ENCODE measurements at places on chromosomes 5 and 9.
A peak's percentile ranks its signal among the peaks of the same experiment; 100 is the strongest.

- DNase-seq: peak; percentile 30
These were observed 34.9 kb upstream of the SYNPO start for GRCh38 chr5:150605546-150605945.

DNA sequence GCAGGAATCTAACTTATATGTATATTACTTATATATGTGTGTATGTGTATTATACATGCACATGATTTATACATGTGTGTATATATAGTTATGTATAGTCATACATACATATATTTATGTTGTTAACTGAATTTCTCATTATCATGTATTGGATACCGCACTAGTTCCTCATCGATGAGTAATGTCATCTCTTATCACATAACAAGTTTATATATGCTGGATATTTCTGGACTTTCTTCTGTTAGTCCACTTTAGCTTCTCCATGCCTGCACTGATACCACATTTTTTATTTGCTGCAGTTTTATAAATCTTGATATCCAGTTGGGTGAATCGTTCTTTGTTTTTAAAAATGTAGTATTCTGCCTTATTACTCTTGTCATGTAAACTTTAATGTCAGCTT is 50.2 kb downstream of the APC start:
- DNase-seq: no peak

DNA sequence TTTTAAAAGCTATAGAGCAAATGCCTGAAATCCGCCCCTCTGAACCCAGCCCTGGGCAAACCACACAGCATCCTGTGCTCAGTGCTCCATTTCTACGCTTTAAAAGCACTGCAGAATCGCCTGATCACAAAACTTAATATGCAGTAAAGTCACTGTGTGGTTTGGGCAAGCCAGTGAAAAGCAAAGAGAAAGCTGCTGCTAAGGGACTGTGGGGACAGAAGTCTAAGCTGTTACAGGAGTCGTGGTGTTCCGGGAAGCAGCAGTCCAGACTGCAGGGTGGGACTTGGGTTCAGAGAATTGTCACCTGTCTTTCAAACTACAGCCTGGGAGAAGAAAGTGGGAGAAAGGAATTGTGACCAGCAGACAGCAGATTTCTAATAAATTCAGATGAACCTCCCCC is 8.2 kb downstream of the RAPGEF1 start:
- DNase-seq: no peak

DNA sequence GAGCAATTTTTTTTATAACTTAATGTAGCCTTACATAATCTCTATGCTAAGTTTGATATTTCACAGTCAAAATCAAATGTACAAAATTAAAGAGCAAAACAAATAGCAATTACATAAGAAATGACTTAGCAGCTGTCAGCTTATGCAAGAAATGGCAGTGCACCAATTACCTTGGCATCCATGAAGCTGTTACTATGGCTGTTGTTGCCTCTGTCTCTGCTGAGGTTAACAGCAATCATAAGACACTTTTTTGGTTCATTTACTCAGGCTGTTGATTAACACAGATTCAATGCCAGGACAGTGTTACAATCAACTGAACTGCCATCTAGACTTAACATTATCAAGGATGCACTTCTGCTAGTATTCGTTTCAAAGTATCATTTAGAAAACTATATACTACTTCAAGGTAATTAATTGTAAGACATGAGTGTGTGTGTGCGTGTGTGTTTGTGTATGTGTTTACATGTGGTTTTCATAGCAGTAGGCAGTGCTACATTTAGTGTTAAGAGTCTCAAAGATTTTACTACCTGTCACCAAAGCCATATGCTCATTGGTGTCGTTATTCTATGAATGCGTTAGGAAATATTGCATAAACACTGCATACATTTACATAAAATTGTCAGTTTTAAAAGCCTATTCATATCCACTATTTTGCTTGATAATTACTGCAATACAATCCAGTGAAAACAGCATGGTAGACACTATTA is 1084.2 kb upstream of the COX7C start:
- no peak for DNase-seq

GRCh38 chr9:124473310-124473709 is 23.1 kb downstream of the ADGRD2 start:
- no peak for DNase-seq

DNA sequence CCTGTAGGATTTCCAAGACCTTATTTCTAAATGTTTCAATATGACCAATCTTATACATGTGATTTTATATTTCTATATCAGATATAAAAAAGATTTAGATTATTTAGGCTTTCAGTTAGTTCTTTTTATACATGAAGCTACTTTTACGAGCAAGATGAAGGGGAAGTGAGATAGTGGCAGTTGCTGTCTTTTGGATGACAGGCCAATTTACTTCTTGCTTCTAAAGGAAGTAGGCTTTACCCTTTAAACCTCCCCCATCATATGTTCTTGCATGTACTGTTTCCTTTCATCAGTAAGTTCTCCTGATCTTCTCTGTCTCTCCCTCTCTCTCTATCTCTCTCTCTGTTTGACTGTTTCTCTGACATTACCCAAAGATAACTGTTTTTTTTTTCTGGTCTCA is 4.0 kb upstream of the TYRP1 start:
- no peak for DNase-seq

DNA sequence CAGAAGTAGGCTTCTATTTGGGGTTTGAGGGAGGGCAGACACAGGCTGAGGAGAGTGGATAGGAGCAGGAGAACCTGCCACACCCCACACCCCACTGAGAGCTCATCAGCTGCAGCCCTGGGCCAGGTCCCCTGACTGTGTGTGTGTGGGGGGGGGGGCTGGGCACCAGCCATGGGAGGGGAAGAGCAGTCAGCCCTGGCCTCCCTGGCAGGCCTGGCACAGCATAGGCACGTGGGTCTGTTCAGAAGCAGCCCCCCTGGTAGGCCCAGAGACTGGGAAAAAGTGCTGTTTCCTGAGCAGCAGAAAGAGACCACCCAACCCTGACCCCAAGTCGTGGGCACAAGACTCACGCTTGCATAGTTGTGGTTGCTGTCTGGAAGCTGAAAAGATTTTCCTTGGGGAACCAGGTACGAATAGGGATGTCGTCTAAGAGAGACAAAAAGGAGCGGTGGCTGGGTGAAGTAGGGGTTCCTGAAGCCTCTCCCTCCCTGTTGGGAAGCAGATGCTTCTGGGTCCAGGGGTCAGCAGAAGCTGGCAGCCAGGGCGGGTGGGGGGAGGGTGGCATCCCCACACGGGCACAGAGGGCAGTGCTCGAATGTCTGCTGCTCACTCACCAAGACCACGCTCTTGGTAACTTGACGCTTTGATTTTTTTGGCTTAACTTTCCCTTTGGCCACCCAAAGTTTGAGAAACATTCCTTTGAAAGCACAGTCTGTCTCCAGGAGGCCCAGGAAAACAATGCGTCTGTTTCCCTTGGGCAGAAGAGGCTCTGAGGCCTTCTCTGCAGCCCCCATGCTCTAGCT is 2.9 kb downstream of the NSMF start:
- DNase-seq: no peak

GRCh38 chr9:136666372-136667213 is 3.9 kb downstream of the EGFL7 start:
- no peak for DNase-seq

- no peak for DNase-seq
These were observed 17.7 kb upstream of the LMX1B start for GRCh38 chr9:126595982-126596381.

DNA sequence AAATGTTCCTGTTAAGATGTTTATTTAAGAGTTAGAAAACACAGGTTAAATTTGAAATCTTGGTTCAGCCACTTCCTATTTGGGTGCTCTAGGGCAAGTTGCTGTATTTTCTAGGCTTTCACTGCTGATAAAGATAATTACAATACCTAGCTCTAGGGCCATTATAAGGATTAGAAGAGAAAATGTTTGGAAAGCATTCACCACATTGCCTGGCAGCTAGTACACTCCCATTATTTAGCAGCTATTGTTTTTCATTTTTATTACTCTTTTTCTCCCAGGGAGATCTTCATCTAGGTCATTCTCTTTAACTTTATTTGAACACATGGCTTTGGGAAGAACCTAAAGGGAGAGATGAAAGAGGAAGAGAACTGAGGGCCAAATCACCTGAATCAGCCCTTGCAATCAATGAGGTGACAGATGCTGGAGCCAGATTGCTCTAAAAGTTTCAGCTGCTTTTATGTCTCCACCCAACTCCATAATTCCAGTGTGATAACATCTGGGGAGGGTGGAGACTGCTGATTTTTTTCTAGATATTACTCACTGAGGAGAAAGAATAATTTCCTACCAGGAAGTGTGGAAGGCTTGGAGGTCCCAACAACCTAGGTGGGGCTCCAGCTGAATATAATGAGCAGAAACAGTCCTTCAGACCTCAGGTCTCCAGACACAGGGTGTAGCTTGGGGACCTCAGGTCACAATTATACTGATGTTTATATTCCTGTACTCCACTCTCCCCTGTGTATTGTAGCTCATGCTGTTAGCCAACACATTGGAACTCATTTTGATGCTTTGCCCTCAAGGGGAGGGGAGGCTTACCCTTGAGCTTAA is 640.0 kb downstream of the RAB3C start:
- no peak for DNase-seq

GRCh38 chr9:109401169-109401989 is 80.5 kb upstream of the EPB41L4B start:
- peak; percentile 33 for DNase-seq

- peak; percentile 70 for DNase-seq
These were observed 243.6 kb downstream of the AUH start for GRCh38 chr9:91117959-91118703.

DNA sequence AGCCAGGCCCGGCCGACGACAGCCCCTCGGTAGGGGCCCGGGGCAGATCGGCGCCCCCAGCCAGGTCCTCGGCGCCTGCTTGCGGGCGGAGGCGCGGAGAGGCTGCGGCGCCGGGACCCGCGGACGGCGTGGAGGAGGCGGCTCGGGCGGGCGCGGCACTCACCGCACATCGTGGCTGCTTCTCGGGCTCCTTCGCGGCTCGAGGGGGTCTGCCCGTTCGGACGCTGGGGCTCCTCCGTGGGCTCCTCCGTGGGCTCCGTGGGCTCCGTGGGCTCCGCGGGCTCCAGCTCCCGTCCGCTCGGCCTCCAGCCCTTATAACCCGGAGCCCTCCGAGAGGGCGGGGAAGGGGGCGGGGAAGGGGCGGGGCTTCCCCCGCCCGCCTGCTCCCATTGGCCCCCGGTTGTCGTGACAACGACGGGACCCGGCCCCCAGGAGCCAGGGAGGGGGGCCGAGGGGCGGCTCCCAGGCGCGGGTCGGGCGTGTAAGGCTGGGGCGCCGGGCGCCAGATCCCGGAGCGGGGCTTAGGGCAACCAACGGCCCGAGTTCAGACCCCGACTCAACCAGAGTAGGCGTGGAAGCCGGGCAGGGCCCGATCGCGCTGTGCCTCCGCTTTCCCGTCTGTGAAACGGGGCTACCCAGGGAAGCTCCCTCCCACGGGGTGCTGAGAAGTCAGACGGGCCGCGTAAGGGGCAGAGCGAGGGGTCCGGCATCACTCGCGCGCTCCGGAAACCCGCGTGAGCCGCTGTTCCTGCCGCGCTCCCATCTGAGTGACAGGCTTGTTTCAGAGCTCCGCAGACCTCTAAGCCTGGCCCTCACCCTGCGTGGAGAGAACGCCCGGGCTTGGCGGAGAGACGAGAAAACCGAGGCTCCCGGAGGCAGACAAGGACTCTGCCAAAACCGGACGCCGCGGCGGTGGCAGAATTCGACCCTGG is at the start of gene GFPT2:
Gene GFPT2 (minus strand): TSS at position 289 of the 932 bp plus-strand sequence. CDS start 119 bp downstream, at position 170.
- peak; percentile 79 for DNase-seq

GRCh38 chr5:135223891-135224625 is 175.0 kb downstream of the MACROH2A1 start:
- DNase-seq: no peak

DNA sequence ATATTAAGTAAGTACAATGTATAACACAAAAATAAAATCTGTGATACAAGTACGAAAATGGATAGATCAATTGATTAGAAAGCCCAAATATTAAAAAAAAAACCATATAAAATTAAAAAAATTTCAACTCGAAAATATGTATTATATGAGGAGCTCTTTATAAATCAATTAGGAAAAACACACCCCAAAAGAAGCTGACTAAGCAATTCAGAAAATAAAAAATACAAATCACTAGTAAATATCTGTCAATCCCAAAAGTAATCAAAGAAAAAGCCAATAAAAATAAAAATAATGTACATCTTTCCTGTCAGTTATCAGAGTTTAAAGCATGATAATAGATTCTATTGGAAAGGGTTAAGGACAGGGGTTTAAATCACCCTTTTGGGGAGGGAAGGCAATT is 10.2 kb upstream of the ACSL6 start:
- no peak for DNase-seq

GRCh38 chr9:109843641-109844040 is 63.6 kb downstream of the PALM2AKAP2 start:
- no peak for DNase-seq

- no peak for DNase-seq
These were observed 111.2 kb upstream of the LRRTM2 start for GRCh38 chr5:138986186-138986800.

DNA sequence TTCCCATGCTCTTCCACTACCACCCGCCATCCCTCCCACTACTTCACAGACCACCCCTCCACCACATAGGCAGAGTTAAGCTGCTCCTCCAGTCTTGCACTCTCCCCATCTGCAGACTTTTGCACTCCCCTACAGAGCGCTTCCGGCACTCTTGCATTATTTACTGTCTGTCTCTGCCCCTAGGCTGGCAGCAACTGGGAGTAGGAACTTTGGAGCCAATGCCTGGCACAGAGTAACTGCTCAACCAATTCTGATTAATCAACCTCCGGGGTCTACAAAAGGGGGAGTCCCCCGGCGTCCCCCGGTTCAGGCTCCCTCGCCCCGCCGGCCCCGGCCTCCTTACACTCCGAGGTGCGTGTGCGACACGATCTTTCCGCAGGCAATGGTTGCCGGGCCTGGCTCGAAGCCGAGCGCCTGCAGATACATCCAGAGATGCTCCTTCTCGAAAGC is 498 bp downstream of the HAUS6 start:
- peak; percentile 13 for DNase-seq

DNA sequence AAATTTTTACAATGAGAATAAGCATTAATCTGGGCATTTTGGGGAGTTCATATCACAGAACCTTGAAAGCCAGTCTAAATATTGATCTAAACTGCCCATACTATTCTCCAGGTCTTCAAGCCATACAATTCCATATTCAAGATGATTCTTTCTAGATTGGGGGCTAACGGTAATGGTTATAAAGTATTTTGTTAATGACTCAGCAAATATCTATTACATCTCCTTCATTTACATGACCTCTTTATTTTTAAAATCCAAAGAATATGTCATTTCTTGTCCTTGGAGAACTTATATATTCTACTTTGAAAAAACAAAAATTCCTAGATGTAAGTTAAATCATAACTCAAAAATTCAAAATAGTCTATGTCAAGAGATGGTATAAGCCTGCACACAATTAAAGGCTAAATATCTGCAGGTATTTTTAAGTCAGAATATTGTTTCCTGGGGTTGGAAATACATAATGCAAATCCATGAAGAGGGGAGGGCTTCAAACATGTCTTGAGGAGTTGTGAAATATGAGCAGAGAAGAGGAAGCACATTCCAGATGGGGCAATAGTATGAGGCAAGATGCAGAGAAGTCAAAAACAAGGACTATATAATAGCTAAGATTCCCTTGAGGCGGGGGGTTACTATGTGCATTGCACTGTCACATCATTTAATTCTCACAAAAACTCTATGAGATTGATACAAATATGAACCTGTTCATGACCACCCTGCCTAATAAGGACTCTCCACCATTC is 526.4 kb downstream of the NR2F1-AS1 start:
- DNase-seq: no peak

GRCh38 chr5:58294598-58295305 is 165.1 kb downstream of the PLK2 start:
- no peak for DNase-seq

GRCh38 chr9:532707-533106 is 308.8 kb upstream of the DMRT1 start:
- peak; percentile 41 for DNase-seq

- no peak for DNase-seq
These were observed 12.2 kb downstream of the IL9 start for GRCh38 chr5:135883441-135883840.

Measured in NCI-H345 (cell line).